CD4-positive, alpha-beta T cell (primary cell): ENCODE measurements at places on chromosomes 7 and 10.

- DNase-seq: no peak
Measured at GRCh38 chr7:73537051-73537450, 15.0 kb upstream of the BAZ1B start.

GRCh38 chr7:158784270-158784669 lies 45.0 kb downstream of the ESYT2 start:
- no peak for DNase-seq

DNA sequence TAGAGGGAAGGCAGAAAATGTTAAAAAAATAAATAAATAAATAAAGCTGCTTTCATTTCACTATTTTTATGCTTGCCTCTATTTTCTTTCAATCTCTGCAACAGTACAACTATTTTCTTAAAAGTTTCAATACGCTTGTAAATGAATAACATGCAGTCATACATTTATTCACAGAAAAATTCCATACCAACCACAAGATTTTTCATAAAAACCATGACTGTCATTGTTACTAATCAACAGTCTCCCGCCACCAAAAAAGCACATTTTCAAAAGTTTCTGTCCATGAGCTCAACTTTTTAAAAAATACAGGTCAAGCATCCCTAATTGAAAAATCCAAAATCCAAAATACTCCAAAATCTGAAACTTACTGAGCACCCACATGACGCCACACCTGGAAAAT lies 5.3 kb downstream of the PARD3 start:
- DNase-seq: no peak

DNA sequence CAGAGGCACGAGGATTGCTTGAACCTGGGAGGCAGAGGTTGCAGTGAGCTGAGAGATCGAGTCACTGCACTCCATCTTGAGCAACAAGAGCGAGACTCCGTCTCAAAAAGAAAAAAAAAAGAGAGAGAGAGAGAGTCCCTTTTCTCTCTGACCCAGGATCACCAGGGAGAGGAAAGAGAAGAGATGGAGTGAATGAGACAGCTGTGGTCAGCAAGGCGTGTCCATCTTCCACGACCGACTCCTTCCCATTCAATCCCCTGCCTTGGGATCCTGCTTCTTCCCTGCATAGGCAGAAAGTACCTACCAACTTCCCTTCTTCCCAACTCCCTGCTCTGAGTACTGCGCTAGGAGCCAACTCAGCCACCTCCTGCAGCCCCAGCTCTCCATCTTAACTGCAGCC lies 5.2 kb upstream of the ZAN start:
- no peak for DNase-seq

GRCh38 chr10:14587540-14588083 lies 187.1 kb downstream of the FAM107B start:
- no peak for DNase-seq

GRCh38 chr7:145718129-145718528 lies 398.5 kb upstream of the CNTNAP2 start:
- no peak for DNase-seq

GRCh38 chr7:23530405-23530804 lies 1.4 kb downstream of the TRA2A start:
- DNase-seq: no peak

- DNase-seq: no peak
Measured at GRCh38 chr7:107902381-107902780, 11.4 kb downstream of the DLD start.

DNA sequence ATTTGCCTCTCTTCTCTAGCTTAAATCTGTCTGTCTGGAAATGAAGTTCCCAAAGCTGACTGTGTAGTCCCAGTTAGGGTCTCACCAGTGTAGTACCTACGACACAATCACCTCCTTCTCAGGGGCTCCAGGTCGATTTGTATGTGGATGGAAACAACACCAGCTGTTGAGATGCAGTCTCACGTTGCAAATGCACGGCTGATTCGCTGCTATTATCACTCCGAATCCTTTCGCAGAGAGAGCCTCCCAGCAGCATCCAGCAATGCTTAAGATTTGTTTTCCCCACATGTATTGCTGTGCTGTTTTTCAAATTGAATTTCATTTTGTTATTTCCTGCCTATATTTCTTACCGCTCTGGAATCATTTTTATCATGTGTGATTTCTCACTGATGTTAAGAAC lies 16.3 kb downstream of the VSTM4 start:
- no peak for DNase-seq

- no peak for DNase-seq
Measured at GRCh38 chr10:36163827-36164226, 521.7 kb upstream of the FZD8 start.

GRCh38 chr10:62048919-62049623 lies 147.6 kb downstream of the ARID5B start:
- DNase-seq: peak; percentile 71

DNA sequence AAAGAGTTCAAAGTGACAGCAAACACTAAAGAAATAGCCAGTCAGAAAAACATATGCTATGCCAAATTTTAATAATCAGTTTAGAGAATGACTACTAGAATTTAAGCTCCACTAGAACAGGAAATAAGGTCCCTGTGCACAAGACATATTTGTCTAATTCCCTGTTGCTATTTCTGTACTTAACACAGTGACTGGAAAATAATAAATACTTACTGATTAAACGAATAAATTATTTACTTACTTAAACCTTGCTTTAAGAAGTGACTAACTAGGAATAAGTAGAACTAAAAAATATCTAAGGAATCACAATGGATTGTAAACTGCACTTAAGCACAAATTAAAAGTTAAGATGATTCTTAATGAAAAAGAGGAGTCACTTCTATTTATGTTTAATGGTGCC lies 22.3 kb downstream of the NPS start:
- DNase-seq: no peak

DNA sequence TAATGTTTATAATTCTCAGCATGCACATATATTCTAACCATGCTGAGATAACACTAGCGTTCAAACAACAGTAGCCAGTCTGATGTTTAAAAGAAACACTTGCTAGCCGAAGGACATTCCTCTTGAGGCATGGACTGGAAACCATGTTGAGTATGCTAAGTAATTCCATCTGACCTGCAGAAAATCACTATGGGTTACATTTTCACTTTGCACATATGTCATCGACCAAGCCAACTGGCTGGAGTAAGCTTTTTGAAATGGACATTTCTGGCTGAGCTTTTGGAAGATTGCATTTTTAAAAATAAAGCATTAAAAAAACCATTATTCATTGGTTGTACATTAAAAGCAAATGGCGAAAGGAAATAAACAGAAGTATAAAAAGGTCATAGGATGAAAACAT lies 88.2 kb downstream of the BBS9 start:
- DNase-seq: no peak

- no peak for DNase-seq
Measured at GRCh38 chr7:55251313-55251712, 113.8 kb upstream of the LANCL2 start.

GRCh38 chr10:119246862-119247549 lies 39.6 kb downstream of the GRK5 start:
- DNase-seq: no peak

GRCh38 chr7:91880413-91881241 lies at the start of gene MTERF1:
Gene MTERF1, minus strand, starts transcription at chr7:91880702. Its CDS starts 619 bp downstream, at chr7:91880083.
- peak; percentile 96 for DNase-seq

DNA sequence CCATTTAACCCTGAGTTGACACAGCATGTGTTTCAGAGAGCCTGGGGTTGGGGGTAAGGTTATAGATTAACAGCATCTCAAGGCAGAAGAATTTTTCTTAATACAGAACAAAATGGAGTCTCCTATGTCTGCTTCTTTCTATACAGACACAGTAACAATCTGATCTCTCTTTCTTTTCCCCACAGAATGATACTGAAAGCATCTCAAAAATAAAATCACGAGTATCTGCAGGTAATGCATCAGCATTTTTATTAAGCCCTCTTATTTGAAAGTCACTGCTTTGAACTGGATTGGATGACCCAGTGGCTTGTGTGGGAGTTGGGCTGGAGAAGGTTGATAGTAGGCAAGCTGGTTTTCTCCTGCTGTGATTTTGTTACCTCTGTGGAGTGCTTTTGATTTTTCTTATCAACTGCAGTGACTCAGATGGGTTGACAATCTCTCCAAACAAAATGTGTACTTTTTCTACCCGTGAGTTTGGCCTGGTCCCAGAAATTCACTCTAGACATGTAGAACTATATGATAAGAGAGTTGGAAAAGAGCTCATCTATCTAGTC lies 253.5 kb upstream of the PRKCQ start:
- DNase-seq: no peak

DNA sequence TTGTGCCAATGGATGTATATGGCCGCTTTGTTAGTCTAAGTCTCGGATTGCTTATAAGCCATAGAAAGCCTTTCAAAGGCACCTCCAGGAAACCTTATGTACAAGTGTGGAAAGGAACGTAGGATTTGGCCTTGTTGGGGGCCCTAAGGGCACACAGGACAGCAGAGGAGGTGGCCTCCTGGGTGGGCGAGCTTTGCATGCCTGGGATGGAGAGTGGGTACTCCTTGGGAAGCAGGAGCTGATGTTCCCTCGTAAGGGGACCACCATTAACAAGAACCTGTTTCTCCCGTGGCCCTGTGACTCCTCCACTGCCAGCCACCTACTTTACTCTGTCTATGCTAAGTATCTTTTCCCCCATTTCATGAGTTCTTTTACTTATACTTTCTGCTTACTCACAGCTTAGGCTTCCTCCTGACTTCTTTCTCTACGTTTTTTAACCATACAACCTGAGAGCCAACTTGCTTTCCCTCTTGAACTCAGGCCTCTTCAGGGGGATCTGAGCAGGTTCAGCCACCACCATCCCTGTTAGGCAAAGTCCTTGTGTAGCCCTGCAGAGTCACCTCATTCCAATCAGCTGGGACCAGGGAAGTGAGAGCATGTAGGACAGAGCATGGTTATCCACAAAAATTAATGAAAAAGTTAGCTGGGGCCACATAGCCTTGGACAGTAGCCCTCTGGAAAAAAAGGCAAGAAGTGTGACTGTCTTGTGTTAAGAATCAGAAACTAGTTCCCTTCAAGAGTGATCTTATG lies 118.9 kb downstream of the NEBL start:
- no peak for DNase-seq

GRCh38 chr7:23468526-23469149 lies 1.7 kb downstream of the IGF2BP3 start:
- DNase-seq: no peak

GRCh38 chr10:91071786-91072185 lies 148.7 kb upstream of the PCGF5 start:
- DNase-seq: no peak

DNA sequence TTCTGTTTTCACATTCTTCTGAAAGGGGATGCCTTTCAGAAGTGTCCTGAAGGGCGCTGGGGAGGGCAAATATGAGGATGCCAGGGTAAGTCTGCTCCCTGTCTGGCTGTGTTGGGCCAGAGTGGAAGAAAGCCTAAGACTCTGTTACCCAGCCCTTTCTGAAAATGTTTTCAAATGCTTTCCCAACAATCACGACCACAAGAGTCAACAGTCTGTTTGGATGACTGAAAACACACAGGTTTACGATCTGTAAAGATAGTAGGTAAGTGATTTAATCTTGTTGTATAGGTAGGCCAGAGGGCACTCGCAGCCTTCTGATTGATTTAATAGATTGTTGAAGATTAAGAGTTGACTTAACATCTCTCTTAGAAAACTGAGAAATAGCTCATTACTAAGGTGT lies 13.2 kb downstream of the SGPL1 start:
- no peak for DNase-seq

- DNase-seq: peak; percentile 25
Measured at GRCh38 chr10:75399461-75400162, 2.0 kb downstream of the ZNF503 start.

GRCh38 chr7:129750091-129750490 lies 138.6 kb downstream of the NRF1 start:
- DNase-seq: no peak

DNA sequence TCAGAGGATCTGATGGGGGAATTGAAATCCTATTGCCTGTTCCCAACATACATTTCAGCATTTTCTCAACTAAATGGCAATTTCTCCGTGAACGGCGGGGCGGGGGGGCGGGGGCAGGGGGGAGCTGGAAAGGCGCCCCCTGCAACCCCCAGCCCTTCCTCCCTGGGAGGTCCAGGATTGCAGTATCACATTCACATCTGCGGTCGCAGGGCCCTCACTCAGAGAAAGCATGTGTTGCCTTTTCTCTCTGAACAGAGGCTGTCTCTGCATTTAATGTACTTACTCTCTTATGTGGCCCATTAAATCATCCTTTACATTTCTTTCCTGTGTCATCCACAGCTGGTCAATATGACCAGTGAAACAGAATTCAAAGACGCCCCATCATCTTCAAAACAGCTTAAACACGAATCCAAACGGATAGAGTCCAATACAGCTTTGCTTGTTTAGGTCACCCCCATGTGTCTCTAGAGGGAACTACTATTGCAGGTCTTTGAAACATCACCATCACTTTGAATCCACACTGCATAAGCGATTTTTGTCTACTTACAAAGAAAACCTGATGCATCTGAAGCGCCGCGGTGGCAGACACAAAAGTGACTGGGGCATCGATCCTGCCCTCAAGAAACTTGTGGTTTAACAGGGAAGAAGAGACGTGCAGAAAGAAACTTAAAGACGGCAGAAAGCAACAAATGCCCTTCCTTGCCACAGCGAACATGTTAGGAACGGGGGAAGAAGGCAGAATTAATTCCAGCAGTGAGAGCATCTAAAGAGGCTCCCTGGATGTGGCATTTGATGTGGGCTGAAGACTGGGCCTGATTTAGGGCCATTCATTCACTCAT lies 17.0 kb upstream of the ECHDC3 start:
- DNase-seq: peak; percentile 70

- no peak for DNase-seq
Measured at GRCh38 chr10:81594991-81595390, 280.0 kb upstream of the NRG3 start.

GRCh38 chr10:89078724-89079672 lies 88.4 kb downstream of the FAS start:
- DNase-seq: no peak

DNA sequence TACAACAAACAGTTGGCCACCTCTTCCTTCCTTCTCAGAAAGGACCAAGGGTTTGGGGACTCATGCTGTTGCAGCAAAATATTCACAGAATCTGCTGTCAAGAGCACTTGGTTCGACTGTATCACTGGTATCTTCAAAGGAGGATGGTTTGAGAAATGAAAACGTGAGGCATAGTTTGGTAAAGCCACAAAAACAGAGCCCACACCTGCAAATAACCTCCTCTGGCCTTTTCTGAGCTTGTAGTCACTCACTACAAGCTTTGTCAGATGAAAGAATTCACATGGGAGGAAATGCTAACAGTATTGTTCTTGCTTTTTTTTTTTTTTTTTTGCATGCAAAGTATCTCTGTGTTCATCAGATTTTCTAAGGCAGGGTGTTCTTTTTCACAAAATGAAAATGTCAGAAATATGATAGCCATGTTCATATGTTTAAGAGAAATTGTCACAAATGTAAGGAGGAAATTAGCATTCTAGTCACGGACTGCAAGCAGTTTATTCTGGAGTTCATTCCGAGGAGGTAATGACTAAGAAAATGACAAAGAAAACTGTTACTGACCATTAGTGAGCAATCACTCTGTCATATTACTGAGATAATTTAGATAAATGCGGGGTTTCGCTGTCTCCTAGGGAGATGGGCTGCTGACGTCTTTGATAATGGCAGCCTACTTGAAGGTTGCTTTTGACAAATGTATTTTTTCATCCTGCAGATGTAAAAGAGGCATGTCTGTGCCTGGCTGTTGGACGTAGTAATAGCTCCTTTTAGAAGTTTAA lies 117.8 kb upstream of the MYO3A start:
- no peak for DNase-seq
